ENCODE measurements at places on chromosomes 5 and 9. TPM values are rescaled to one million over a fixed set of nuclear protein-coding genes. Genes with fewer than 3 reads are reported as not detected.

DNA sequence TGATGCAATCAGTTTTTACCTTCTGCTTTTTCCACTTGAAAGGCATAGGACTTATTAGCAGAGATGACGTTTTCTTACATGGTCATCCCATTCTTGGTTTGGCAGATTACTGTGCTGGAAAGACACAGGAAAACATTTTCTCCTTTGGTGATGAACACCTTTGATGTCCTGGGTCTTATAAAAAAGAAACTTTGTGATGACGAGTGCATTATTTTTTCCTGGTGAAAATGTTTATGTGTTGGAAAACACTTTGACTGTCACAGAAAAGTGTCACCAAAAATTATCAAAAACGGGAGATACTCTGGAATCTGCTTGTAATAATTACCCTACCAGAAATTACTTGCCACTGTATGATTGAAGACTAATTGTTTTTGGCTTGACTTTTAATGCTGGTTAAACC is 2020.9 kb downstream of the MAT2B start:
- DNase-seq = no peak

FRMPD1 gene
- not detected for total RNA-seq

BARX1 gene
- 0.09 TPM for total RNA-seq

LCN9 gene
- total RNA-seq = not detected

DNA sequence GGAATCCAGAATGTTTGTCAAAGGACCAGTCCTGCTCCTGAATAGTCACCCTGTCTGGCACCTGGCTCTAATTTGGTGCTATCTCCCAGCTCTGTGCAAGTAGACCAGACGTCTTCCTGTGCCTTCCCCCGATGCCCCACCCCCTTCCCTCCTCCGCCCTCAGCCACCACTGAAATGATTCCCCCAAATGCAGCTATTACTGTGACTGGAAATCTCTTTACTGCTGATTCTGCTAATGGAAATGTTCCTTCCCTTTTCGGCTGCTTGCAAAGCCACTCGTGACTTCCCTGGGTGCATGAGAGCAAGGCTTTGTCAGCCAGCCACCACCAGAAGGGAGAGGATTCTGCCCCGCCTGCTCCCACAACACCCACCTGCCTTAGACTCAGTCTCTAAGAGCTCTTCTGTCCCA is 11.4 kb downstream of the ASTN2 start:
- DNase-seq = no peak

All from fibroblast of the aortic adventitia (primary cell).